ENCODE measurements at places on chromosomes 7 and 10. TPM values are rescaled to one million over a fixed set of nuclear protein-coding genes. Genes with fewer than 3 reads are reported as not detected.
A peak's percentile ranks its signal among the peaks of the same experiment; 100 is the strongest.

GRCh38 chr7:142459551-142459963, 201.7 kb upstream of the PRSS58 start:
- peak; percentile 73 for DNase-seq

DNA sequence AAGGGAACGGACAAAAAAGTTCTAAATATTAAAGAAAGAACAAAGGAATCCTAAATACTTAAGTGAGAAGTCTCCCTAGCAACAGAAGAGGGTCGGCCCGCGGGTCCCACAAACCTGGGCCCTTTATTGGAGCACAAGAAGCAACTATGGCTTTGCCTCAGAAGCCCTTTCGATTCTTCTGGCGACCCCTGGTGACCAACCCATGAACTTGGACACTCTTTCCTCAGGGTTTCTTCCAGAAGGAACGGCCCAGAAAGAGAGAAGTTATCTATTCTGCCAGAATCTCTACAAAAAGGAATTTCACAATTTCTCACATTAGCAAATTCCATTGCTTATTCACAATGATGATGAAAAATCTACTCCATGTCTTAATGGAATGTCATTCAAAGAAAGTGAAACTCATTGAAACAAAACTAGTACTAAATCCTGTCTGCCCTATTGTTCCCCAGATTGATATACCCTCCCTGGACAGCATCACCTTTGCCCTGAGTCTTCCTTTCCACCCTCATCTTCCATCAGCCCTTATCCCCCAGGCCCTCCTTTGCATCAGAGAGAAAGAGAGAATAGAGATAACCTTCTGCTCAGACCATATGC, 43.7 kb downstream of the CPVL start:
- peak; percentile 80 for DNase-seq

GPR85 gene
- total RNA-seq = 7.2 TPM

RADIL gene
- 0.13 TPM for total RNA-seq

NOBOX gene
- total RNA-seq = not detected

CAV2 gene
- total RNA-seq = 251 TPM

- DNase-seq = peak; percentile 48
These were observed 31.3 kb downstream of the KIN start for GRCh38 chr10:7756360-7756992.

All from GM23248 (cell line).